Right atrium auricular region (tissue), 2 donors: ENCODE measurements at places on chromosomes 6 and 20.

DNA sequence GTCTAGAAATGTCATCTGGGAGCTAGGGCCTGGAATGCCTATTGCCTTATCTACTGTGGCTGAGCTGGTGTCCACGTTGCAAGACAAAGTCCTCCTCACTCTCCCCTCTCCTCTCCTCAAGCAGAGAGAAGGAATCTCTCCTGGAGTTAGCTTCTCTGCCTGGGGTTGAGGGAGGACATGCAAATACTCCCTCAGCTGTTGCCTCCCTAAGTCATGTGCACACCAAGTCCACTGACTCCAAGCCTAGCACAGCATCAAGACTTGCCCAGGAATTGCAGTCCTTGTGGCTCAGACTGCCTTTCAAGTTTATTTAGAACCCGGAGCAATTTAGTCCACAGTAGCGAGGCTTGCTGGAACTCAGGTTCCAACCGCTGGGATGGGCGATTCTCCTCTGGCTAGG lies 38.0 kb upstream of the SCP2D1 start:
- DNase-seq = no peak

DNA sequence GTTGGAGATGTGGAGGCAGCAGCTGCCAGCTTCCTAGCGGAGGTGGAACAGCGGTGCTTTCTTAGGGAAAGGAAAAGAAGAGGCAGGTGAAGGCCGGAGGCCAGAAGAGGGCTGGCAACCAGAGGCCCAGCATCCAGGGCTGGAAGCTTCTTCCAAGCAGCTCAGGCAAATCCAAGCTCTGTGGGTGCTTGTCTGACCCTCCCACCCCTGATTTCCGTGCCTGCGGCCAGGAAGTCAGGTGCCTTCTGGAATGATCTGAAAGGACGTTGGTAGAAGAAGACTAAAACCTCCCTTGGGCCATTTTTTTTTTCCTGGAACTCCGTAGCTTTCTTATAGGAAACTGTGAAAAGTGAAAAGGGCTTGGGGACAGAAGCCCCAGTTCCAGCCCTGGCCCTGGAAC lies 33.1 kb upstream of the GABRR1 start:
- no peak for DNase-seq

DNA sequence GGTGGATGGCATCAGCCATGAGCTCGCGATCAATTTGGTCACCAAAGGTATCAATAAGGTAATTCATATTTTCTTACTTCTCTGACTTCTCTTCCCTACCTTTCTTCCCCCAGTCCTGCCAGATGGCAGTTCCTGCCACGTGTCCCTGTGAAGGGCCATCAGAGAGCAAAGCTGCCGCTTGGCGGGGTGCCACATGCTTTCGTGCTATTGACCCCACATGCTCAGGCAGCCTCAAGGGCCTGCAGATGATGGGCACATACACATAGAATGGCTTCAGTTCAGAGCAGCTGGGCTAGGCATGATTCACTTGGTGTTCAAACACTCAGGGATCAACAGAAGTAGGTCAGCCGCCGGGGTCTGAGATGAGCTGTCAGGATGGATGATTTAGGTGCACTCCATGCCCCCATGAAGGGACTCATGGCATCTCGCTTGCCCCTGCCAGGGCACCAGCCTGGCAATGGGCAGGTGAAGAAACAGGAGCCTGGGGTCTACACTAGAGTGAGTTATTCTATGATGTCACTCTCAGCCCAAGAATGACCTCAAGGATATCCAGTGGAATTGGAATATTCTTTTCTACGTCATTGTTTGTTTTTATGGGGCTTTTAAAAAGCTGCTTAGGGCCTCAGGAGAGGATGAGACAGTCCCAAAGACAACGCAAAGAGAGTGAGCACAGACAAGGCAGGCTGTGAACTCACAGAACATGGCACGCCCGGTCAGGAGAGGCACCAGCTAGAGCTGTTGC lies 25.5 kb downstream of the BANF2 start:
- no peak for DNase-seq

DNA sequence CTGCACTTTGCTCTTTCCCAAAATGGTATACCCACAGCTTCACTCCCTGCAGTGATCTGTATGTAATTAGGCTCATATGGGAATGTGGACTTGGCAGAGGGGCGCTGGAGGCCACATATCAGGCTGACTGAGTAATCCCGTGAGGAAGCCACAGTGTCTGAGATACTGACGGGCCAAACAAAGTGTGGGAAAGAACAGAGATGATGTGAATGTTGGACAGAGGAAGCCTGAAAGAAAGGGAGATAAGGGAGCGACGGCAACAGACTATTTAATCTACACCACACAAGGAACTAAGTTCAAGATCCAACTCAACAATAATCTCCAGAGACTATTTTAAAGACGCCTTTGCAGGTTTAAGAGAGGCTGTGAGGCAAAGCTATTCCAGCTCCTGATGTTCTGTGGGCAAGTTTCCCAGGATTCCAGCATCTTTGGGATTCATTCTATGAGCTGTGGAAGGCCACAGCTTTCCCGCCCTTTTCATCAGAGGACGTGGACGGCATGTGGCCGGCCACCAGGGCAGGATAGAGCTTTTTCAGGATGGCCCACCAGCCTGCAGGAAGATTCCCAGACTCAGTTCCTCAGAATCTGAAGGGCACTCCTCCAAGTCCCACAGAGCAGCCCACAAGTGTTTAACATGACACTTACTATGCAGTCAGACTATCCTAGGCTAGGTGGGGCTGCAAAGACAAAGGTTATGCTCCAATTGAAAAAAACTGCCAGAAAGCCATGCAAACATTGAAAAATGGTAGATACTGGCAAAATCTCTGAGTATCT lies 237.5 kb downstream of the ATXN1 start:
- DNase-seq = no peak

- DNase-seq = no peak
Measured at GRCh38 chr6:125748406-125749172, 843 bp upstream of the HEY2 start.

- DNase-seq = no peak
Measured at GRCh38 chr6:91221072-91221720, 634.3 kb upstream of the MAP3K7 start.

- no peak for DNase-seq
Measured at GRCh38 chr6:143204045-143204444, 143.4 kb downstream of the AIG1 start.

DNA sequence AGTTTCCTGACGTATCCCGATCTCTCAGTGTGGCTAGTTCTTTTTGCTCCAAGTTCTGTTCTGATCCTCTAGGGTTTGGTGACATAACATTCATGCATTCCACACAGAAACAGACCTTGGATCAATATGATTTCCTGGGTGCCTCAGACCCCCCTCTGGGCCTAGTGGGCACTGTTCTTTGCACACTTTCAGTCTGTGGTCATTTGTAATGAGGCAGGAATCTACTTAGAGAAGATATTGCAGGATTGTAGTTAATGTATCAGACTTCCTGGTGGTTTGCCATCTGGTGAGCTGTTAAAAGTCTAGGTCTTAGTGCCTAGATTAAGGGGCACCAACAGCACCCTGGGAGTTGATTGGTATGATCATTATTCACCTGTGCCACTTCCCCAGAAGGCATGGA lies 7.5 kb downstream of the BEND6 start:
- DNase-seq = no peak

DNA sequence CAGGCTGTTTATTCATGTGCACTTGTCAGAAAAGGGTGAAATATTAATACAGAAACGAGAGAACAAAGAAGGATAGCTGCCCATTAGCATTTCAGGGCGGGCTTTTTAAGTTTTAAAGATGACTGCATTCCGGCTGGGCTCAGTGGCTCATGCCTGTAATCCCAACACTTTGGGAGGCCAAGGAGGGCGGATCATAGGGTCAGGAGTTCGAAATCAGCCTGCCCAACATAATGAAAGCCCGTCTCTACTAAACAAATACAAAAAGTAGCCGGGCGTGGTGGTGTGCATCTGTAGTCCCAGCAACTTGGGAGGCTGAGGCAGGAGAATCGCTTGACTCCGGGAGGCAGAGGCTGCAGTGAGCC lies 130.5 kb downstream of the HFE start:
- no peak for DNase-seq

- peak; percentile 88 for DNase-seq
Measured at GRCh38 chr6:11732036-11732631, 46.5 kb downstream of the ADTRP start.

DNA sequence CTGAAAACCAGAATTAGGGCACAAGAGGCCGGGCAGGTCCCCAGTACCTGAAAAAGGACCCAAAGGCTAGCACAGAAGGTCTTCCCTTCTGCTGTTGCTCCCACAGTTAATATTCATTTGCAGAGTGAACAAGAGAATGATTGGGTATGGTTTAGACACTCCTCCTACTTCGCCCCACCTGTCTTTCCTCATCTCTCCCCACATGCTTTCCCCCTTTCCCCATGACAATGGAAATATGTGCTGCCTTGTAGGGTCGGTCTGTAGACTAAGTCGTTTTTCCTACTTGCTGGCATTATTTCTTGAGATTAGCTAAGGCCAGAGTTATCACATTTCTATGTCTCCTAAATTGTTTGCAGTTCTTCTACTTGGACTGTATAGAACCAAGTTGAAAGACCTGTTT lies 181.9 kb downstream of the PDE7B start:
- DNase-seq = no peak

GRCh38 chr20:2171266-2171790 lies 69.7 kb downstream of the STK35 start:
- no peak for DNase-seq

DNA sequence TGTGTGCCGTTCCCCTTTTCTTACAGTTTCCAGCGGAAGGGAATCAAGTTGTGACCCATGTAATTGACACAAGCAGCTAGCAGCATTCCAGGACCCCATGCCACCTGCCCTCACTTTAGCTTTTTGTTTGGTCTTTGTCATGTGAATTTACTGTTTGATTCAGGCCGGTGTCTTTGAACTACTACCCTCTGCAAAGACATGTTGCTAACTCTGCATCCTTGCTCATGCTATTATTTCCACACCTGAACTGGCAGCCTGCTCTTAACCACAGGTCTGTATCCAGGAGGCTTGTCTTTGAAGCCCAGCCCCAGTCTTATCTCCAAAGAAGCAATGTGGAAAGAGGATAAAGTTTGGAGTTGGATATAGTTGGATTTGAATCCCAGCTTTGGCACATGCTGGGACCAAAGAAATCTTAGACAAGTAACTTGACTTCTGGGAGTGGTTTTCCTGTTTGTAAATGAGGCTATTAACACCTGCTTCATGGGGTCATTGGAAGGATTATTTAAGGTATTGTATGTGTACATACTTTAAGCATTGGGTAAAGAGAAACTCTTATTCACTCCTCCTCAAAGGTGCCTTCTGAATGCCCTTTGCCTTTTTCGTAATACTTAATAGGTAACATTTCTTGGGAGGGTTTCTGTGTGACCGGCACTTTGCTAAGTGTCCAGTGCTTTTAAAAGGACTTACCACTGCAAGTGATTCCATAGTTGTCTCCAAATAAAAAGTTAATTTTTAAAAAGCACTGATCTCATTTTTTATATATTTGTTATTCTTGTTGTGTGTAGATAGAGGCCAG lies 52.4 kb downstream of the RALY start:
- no peak for DNase-seq

DNA sequence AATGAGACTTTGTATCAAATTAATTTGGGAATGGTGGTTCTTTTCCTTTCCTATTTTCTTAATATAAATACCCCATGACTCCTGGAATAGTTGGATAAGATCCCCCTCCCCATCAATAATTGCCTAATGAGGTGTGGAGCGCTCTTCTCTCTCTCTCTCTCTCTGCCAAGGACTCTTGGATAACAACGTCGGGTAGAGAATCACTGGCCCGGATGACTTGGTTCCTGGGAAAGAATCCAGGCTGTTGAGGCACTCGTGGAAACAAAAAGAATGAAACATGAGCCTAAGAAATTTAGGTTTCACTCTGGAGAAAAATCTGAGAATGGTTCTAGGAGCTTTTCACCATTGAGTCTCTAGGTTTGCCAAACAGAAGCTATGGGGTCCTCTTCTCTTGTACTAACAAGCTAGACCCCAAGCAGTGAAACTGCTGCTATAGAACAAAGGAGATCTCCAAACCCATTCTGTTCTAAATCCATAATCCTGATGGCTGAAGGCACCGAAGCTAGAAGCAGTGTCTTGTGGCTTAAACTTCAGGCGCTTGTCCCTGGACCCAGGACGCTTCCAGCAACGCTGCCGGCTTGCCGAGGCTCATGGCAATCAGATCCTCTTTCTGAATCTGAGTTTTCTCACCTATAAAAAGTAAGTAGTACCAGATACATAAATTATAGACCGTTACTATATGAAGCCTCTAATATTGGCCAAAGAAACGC lies 241.6 kb upstream of the BTBD3 start:
- DNase-seq = no peak

GRCh38 chr6:31441365-31442267 lies 38.2 kb downstream of the MICA start:
- DNase-seq = peak; percentile 82

GRCh38 chr6:105644073-105644489 lies 241.2 kb upstream of the PREP start:
- DNase-seq = no peak

DNA sequence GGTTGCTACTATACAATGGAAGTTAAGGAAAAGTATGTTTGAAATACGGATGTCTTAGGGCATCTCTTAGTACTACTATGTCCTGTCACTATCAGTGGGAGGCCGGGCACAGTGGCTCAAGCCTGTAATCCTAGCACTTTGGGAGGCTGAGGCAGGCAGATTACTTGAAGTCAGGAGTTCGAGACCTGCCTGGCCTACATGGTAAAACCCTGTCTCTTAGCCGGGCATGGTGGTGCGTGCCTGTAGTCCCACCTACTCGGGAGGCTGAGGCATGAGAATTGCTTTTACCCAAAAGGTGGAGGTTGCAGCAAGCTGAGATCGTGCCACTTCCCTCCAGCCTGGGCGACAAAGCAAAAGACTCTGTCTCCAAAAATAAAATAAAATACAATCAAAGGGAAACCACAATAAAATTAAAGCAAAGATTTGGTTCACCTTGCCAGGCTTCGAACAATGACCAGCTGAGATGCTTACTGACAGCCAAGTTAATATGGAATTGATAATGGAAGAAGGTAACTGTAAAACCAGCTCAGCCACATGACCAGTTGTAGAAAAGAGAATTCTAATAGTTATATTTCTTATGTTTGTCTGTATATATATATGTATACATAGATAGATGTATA lies 6.5 kb downstream of the CD24 start:
- DNase-seq = no peak

GRCh38 chr20:48718786-48719578 lies 108.8 kb downstream of the PREX1 start:
- no peak for DNase-seq

DNA sequence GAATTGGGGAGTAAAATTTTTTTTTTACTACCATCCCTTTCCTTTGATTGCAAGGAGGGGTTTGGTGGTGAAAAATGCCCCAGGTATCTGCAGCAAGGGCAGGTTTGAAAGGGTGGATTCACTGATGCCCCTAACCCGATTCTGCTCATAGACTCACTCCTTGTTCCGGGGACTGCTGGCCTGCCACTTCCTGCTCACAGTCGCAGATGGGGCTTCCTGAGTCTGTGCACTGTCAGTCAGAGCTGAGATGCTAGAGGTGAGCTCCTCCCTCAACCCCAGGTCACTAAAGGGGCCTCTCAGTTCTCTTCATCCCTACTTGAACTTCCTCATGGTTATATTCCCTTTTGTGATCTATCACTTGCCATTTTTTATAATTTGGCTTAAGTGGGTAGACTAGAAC lies 357.9 kb downstream of the FARS2 start:
- no peak for DNase-seq

GRCh38 chr6:137866200-137866913 lies 702 bp upstream of the TNFAIP3 start:
- no peak for DNase-seq

GRCh38 chr6:108164815-108165706 lies 761 bp upstream of the NR2E1 start:
- DNase-seq = no peak

GRCh38 chr20:36540551-36541211 lies 638 bp upstream of the MYL9 start:
- no peak for DNase-seq
